Right renal pelvis (tissue), 4 donors: ENCODE measurements at places on chromosomes 5 and 9. TPM values are rescaled to one million over a fixed set of nuclear protein-coding genes. Genes with fewer than 3 reads are reported as not detected.

Gene SLC36A3
- polyA plus RNA-seq, result not detected

Gene SPATA31E1
- not detected for polyA plus RNA-seq

Gene ZBED3
- 39.5 TPM for polyA plus RNA-seq

Gene GCNT4
- 10.6 TPM for polyA plus RNA-seq

- DNase-seq, result no peak
Measured at GRCh38 chr5:154002511-154003020, 36.1 kb downstream of the FAM114A2 start.

- DNase-seq, result no peak
Measured at GRCh38 chr5:926417-927171, 33.9 kb downstream of the TRIP13 start.

Gene CDHR2
- polyA plus RNA-seq, result 17.7 TPM
